Activated naive CD8-positive, alpha-beta T cell treated with anti-CD3 and anti-CD28 coated beads, Interleukin-2, amount 50 U/mL, for 16 hours (primary cell): ENCODE measurements at places on chromosomes 4 and X.

- no peak for DNase-seq
Observed at GRCh38 chrX:53479301-53479700, 45.1 kb upstream of the HSD17B10 start.

DNA sequence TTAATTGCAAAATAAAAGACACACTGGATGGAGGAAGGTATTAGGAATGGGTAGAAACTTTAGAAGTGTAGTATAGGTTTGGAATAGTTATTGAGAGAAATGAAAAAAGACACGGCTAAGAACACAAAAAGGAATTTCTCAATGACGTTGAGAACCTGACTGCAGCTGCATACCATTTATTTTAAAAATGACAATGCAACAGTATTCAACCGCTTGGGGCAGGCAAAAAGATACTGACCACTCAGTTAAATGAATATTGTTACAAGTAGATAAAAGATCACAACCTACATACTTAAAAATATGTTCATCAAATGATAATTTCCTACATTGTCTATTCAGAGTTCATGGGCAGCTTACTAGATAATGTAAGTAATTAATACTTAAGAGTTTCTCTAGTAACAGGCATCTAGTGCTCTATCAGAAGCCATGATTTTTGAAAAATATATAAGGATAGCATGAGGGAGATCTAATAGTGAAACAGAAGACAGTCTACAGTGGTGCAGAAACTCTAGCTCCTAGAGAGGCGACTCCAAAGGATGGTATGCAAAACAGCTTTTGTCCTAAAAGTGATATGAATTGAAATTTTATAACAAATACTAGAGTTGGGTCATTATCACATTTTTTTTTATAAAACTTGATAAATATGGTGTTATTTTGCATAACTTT, 216.2 kb upstream of the VEGFC start:
- DNase-seq: no peak

GRCh38 chr4:94960708-94961107, 203.0 kb downstream of the BMPR1B start:
- DNase-seq: no peak

GRCh38 chr4:167359711-167360110, 125.4 kb upstream of the SPOCK3 start:
- DNase-seq: no peak

DNA sequence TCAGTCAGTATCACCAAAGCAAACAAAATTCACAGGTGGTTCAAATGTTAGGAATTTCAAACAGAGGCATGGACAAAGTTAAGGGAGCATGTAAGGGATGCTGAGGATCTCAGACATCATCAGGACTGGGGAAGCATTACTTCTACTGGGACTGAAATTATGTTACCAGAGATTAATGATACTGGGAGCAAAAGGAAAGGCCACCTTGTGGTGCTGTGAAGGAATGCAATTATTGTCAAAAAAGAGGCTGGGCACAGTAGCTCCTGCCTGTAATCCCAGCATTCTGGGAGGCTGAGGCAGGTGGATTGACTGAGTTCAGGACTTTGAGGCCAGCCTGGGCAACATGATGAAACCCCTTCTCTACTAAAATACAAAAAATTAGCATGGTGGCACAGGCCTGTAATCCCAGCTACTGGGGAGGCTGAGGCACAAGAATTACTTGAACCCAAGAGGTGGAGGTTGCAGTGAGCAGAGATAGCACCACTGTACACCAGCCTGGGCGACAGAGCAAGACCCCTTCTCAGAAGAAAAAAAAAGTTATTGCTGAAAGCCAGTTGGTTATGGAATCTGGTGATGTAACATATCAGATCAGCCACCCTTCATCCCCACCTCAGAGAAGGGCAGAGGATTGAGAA, 954.3 kb downstream of the PCDH7 start:
- no peak for DNase-seq

DNA sequence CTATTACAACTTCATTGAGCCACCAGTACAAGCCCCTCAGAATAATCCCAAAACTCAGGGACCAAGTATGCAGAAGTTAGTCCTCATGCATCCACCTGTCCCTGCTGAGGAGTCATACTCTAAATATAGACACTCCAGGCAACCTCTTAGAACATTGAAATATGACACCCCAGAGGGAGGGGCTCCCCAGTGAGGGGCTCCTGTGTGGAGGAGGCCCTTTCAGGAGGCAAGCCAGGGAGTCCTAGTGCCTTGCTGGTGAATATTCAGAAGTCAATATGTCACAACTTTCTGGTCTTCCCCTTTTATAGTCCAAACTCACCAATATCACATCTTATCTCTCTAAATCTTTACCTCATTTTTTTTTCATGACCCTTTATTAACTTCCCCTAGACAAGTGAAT, 1.6 kb upstream of the ARMCX6 start:
- no peak for DNase-seq
